Central memory CD8-positive, alpha-beta T cell (primary cell): ENCODE measurements at places on chromosomes 5 and 9.

- no peak for DNase-seq
Observed at GRCh38 chr9:7387840-7388239, 411.7 kb downstream of the DMAC1 start.

DNA sequence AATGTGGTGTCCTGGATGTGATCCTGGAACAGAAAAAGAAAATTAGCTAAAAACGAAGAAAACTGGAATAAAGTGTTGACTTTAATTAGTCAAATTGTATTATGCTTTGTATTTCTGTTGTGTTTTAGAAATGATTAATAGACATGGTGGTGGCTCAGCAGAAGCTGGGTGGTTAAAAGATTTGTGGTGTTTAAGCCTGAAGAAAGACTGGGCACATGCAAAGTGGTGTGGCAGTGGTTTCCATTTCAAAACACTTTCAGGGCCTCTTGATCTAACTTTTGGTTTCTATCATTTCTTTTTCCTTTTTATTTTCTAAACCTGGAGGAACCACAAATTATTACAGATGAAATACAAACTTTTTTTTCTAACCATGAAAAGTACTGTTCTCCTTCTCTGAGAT is 44.1 kb downstream of the ADGRV1 start:
- no peak for DNase-seq

- DNase-seq = no peak
Observed at GRCh38 chr5:110112348-110112747, 422.6 kb downstream of the MAN2A1 start.

GRCh38 chr5:135398855-135399793 is at the start of gene MACROH2A1:
Gene MACROH2A1, minus strand, starts transcription at chr5:135399231. Its CDS starts 10,138 bp downstream, at chr5:135389093.
- peak; percentile 60 for DNase-seq

- DNase-seq = no peak
Observed at GRCh38 chr5:40034441-40034840, 609.7 kb upstream of the DAB2 start.

DNA sequence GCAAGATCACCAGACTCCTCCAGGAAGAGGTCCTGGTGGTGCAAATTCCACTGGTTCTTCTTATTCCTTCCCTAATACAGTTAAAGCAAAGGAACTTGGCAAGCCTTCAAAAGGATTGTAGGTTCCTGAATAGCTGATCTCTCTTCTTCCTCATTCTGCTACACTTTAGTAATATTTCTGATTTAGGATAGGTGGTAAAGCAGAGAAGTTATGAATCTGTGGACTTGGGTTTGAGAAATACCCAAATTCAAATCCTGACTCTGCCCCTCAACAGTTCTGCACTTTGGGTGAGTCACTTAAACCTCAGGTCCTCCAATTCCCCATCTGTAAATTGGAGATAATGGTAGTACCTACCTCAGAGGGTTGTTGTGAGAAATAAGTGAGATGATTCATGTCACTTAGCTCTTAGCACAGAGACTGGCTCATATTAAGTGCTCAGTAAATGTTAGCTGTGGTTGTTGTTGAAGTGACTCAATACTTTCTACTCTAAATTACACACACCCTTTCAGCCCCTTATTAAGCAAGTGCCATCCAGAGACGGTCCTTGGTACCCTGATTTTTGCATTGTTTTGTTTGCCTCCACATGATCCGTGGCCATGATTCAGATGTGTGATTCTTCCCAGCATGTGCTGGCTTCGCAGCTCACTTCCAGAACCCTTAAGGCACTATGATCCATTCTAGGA is 5.2 kb downstream of the SH3RF2 start:
- no peak for DNase-seq

DNA sequence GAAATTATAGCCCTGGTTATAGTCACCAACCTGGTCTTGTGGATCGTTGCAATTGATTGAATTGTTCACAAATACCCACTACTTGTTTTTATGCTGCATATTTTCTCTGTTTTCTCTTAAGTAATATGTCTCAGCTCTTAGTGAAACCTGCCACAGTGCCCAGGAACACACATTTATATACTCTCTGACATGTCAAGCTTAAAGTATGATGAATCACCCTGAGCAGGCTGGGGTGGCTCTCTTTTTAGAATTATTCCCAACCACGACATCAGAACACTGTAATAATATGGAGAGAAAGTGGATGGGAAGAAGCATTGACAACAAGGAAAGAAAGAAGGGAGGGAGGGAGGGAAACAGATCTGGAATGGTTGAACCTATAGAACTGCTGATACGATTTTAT is 72.8 kb upstream of the ZNF608 start:
- no peak for DNase-seq

DNA sequence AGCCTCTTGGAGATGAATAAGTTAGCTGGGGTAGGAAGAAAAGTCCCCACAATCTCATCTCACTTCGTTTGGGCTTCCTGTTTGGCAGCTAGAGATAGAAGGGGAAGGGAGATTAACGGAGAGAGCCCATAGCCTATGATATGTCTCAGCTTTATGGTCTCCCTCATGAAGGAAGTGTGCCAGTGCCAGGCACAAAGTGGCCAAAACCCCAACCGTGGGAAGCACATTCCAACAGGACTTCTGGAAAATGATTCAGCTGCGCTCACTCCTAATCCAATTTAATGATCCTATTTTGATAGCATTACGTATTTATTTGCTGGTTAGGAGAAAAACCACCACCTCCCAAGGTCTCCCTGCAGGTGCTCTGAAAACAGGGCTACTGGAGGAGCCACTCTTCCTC is 303.1 kb upstream of the CLINT1 start:
- DNase-seq = no peak

GRCh38 chr9:14327036-14327435 is 13.1 kb upstream of the NFIB start:
- DNase-seq = no peak
